ENCODE measurements at places on chromosomes 3 and 15.

GRCh38 chr3:149702691-149703441, 45.0 kb upstream of the WWTR1 start:
- no peak for DNase-seq

GRCh38 chr15:74502301-74502700, 38.7 kb upstream of the ARID3B start:
- no peak for DNase-seq

- DNase-seq = no peak
Measured at GRCh38 chr3:154421083-154421482, 8.9 kb downstream of the GPR149 start.

GRCh38 chr3:143771939-143772338, 76.3 kb downstream of the SLC9A9 start:
- DNase-seq = no peak

DNA sequence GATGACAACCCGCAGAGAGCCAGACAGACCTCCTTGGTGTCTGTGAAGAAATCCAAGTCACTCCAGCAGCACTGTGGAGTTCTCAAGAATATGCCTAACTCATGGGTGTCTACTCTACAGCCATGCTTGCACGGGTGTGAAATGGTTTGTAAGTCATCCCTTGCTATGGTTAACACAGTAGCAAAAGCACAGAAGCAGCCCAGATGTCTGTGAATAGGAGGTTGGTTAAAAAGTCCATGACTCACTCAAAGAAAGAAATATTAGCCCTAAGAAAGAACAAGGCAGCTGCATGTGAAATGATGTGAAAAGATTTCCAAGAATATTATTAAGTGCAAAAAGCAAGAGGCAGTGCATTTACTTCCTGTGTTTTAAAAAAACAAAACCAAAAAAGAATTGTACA, 12.1 kb upstream of the LIMD1 start:
- DNase-seq = no peak

GRCh38 chr3:138199851-138200250, 12.8 kb downstream of the ARMC8 start:
- no peak for DNase-seq

- no peak for DNase-seq
Measured at GRCh38 chr3:13828501-13829265, 51.2 kb downstream of the WNT7A start.

DNA sequence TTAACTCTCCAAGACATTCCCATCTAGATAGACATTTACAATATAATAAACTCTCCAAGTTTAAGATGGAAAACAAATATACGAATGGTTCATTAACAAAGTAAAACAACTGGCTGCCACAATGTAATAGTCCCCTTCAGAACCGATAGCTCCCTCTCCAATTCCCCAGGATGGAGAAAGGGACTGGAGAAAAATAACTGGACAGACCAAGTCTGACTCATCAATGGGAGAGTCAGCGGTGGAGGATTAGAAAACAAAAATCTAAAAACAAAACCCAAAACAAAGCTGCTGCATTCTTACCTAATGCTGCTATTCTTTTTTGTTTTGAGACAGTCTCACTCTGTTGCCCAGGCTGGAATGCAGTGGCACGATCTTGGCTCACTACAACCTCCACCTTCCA, 468.1 kb downstream of the SHQ1 start:
- DNase-seq = no peak

All from DMS153 (cell line).